GF-D8 (cell line): ENCODE measurements at places on chromosomes 6 and 20.

- DNase-seq: no peak
Measured at GRCh38 chr20:43006651-43007375, 182.9 kb downstream of the PTPRT start.

DNA sequence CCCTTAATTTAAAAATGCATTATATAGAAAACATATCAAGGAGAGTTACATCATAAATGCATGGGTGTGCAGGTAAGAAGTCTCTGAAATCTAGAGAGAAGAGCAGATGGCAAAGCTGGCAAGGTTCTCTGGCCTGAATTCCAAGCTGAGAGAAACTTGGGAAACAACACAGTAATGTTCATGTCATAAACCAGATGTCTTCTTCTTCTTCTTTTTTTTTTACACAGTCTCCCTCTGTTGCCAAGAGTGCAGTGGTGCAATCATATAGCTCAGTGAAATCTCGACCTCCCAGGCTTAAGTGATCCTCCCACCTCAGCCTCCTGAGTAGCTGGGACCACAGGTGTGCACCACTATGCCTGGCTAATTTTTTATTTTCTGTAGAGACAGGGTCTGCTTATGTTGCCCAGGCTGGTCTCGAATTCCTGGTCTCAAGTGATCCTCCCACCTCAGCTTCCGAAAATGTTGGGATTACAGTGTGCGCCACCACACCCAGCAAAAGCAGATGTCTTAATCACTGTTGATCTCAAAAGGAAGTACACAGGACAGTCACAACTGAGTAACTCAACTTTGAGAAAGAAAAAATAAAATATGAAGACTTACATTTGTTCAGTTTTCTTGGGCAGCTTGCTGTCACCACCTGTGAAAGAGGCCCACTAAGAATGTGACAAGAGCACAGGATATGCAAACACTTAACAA lies 77.3 kb downstream of the DNAAF9 start:
- peak; percentile 32 for DNase-seq

DNA sequence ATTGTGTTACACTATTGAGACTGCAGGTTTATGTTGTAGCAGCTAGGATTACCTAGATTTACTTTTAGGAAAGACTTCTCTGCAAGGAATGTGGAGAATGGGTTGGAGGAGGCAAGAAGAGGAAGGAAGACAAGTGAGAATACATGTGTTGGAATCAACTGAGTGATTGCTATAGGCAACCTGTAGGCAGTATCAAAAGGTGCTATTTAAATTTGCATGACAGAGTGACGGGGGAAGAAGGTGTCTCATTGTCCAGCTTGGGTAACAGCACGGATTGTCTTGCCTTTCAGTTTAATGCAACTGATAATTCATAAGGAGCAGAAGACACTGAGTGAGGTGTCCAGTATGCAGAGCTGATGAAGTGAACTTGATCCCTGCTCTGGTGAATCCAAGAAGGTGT lies 19.4 kb downstream of the SERPINB9 start:
- no peak for DNase-seq

GRCh38 chr6:48567016-48567415 lies 456.0 kb upstream of the PTCHD4 start:
- DNase-seq: no peak

DNA sequence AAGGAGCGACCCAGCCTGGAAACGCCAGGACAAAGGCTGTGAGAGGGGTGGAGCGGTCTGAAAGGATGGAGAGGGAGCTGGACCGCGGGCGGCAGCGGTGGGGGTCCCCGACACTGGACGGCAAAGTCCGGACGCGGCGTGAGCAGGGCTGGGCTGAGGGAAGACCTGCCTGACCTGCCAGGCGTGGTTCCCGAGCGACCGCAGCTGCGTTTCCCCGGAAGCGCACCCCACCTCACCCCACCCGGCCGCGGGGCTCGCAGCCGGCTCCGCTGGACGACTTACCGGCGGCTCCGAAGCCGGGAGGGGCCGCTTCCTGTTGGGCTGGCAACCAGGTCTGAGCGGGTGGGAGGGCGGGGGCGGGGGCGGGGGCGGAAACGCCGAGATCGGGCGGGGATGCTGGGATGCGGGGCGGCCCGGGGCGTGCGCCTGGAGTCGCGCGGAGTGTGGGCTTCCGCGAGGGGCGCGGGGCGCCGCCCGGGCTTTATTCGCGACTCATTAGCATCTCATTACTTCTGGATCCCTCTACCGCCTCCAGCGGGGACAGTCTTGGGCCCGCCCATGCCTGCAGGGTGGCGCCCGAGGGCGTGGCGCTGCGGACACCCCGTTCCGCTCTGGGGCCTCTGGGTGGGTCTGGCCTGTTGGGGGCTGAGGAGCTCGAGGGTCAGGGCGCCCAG lies at the start of gene MICAL1:
Gene MICAL1, minus strand, starts transcription at position 336 of the 674 bp plus-strand sequence. CDS start 1,576 bp downstream, outside the sequence.
- DNase-seq: no peak

DNA sequence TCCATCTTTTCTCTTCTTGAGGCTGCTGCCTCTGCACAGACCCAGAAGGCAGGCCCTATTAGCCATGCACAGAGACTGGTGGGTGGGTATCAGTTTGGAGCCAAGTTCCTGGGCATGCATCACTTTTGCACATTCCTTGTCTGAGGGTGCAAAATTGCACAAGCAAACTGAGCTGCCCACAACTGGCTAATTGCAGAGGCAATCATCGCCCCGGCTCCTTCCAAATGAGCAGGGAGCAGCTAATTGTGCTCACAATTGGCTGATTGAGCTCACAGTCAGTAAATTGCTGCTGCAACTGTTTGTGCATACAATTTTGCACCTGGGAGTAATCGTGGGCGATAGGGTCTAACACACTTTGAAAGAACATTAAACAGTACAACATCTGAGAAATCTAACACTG lies 511.4 kb downstream of the DHX35 start:
- no peak for DNase-seq

DNA sequence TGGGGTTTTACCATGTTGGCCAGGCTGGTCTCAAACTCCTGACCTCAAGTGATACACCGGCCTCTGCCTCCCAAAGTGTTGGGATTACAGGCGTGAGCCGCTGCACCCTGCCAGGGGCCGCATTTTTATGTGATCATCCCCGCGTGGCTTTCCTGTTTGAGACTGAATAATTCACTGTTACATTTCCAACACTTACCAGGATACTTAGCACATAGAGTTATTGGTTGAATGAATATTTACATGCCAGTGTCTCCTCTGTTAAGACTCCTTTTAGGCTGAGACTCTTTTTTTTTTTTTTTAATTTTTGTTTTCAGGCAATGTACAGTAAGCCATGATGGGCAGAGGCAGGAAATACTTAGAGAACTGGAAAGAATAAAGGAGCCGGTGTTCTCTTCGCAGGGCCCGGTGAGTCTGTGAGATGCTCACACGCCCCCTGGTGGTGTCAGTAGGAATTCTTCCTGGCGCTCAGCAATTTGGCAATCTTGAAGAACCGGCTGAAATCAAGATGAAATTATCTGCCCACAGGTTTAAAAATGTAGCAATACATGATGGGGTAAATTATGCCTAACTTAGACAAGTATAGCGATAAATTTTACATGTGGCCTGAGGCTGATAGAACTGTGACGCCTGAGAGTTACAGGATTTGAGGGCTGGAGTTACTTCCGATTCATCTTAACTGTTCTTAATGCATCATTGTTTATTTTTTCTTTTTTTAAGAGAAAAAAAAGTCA lies 7.6 kb upstream of the RNF114 start:
- peak; percentile 43 for DNase-seq

DNA sequence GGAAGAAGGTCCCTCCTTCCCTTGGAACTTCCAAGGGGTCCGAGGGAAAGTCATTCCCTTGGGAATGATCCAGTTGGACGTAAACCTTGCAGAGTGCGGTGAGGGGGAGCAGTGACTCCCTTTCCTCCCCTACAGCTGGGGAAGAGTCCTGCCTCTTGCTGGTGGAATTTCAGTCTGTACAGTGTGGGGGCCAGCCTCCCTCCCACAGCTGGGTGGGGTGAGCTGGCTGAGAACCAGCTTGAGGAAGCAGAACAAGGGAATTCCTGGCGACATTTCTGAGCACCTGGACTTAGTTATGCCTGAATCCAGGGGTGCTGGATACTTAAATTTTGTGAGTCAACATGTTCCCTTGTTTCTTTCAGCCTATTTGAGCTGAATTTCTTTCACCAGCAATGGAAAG lies 152.0 kb downstream of the ANKRD60 start:
- DNase-seq: no peak

DNA sequence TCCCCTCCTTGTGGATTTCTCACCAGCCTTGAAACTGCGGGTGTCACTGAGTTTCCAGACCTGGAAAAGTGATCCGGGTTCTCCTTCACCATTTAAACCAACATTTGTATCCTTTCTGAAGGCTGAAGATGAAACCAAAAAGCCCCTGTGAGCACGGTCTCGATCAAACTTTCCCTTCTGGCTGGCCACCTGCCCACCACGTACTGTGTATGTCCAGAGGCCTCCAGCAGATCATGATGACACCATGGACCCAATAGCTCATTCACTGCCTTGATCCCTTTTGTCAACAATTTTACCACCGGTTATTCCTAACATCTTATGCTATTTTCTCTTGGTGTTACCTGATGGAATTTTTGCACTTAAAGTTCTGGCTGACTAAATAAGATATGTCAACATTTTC lies 15.6 kb downstream of the ULBP1 start:
- DNase-seq: no peak

DNA sequence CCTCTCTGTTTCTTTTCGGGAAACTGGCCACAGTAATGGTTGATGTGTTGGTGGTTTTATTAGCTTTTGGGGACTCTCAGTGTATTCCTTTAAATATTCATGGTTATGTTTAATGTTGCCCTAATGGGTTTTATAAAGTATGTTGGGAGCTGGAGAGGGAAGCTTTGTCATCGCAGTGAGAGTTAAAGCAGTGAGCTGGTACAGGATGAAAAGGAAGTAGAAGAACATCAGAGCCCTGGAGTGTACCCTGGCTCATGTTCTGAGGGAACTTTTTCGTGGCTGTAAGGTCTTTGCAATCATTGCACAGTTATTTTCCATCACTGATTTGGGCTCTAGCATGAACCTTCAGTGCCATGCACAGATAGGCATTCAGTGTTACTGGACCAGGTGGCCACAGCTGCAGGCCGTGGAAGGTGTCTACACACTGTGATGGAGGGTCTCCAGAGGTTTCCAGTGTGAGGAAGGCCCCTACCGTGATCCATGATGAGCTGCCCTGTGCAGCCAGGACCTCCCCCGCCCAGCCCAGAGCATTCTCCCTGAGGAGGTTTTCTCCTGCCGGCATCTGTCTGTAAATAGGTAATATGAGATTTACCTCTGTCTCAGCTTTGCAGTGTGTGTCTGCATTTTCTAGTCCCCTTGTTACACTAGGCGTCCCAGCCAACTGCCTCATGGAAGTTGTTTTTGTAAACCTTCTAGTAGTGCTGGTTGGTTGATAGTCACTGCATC lies 22.4 kb upstream of the TMEM217 start:
- peak; percentile 59 for DNase-seq

DNA sequence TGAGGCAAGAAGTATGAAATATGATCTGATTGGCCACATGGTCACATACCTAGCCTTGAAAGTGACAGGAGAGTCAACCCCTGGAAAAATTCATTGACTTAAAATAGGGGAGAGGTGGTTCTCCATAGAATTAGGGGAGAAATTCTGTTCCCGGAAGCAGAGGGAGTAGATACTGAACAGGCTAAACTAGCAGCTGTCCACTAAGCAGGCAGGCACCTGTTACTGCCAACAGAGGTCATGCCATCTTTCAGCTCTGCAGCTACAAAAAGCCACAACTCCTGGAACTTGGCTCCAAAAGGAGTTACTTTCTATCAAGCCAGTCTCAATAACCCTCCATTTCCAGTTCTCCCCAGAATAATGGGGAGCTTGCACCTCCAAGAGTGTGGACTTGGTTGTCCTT lies 352.5 kb downstream of the MAFB start:
- DNase-seq: no peak

- no peak for DNase-seq
Measured at GRCh38 chr6:108120311-108120710, 45.5 kb upstream of the NR2E1 start.

GRCh38 chr20:35511814-35512420 lies 17.5 kb downstream of the C20orf173 start:
- DNase-seq: no peak

- DNase-seq: no peak
Measured at GRCh38 chr20:22597303-22597702, 12.9 kb upstream of the FOXA2 start.

DNA sequence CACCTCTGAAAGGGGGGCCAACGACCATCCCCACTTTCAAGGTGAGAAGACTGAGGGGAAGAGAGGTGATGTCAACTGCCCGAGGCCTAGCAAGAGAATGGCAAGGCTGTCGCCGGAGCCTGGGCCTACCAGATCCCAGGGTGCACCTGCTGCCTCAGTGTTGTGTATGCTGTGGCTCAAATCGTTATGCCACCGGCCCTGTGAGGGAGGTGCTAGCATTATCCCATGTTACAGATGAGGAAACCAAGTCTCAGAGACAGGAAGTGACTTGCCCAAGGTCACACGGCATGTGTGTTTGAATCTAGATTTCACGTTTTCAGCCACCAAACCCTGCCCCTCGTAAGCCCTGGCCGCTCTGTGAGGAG lies 152.5 kb downstream of the CEBPB start:
- no peak for DNase-seq

DNA sequence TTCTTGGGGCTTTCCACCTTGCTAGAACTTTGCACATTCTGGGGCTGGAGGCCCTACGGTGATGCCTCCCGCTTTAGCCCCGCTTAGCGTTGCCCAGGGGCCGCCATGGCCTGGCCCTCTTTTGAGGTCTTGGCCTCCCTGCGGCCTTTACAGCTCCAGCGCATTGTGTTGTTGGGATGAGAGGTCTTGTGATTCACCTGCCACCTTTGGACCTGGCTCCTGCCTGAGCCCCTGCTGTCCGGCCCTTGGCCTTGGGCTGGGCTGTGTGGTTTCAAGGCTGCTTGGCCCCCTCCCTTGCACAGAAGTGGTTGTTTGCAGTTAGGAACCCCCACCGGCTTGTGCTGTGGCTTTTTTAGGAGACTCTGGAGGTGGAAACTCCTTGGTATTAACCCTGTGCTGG lies 61.0 kb upstream of the CDH4 start:
- no peak for DNase-seq

DNA sequence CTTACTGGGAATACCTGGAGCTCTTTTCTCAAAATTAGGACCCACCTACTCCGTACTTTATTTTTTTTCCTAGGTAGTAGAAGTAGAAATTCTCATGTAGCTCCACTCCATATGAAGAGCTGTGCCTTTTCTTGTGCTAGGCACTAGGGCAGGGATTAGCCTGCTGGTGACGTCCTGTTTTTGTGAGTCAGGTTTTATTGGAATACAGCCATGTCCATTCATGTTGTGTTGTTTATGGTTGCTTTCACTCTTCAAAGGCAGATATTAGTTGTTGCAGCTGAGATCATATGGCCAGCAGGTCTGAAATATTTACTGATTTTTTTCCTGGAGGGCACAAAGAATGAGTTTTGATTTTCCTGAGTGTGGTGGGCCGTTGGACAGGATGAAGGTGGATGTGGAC lies 20.5 kb downstream of the XRN2 start:
- DNase-seq: no peak

DNA sequence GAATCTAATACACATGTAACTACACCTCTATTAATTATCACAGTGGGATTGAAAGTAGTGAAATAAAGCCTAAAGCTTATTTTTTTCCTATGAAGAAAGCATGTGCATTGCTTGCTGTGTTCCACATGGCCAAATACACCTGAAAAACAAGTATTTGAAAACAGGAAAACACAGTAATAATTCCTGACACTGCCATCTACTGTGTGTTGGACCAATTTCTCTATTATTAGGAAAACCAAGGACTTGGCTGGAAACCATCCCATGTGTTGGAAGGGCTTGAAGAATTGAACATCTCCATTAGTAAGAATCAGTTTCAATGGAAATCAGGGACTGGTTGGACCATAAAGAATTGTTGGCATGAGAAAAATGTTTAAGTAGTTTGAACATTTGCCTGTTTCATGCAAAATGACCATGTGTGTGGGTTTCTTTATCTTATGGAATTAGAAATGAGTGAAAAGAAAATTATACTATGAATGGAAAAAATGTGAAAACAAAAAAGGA lies 124.1 kb downstream of the PHF3 start:
- no peak for DNase-seq

GRCh38 chr6:63537959-63538300 lies 34.4 kb upstream of the LOC128125822 start:
- DNase-seq: no peak
